Fibroblast of the aortic adventitia (primary cell): ENCODE measurements at places on chromosomes 5 and 9. TPM values are rescaled to one million over a fixed set of nuclear protein-coding genes. Genes with fewer than 3 reads are reported as not detected.

FGD3 gene
- not detected in 2 replicates for total RNA-seq

STING1 gene
- 15.0 and 42.1 TPM in 2 replicates for total RNA-seq

S1PR3 gene
- 12.8 and 31.1 TPM in 2 replicates for total RNA-seq

KYAT1 gene
- 5.3 and 6.8 TPM in 2 replicates for total RNA-seq

NNT gene
- total RNA-seq = 54.2 and 80.3 TPM in 2 replicates

DNA sequence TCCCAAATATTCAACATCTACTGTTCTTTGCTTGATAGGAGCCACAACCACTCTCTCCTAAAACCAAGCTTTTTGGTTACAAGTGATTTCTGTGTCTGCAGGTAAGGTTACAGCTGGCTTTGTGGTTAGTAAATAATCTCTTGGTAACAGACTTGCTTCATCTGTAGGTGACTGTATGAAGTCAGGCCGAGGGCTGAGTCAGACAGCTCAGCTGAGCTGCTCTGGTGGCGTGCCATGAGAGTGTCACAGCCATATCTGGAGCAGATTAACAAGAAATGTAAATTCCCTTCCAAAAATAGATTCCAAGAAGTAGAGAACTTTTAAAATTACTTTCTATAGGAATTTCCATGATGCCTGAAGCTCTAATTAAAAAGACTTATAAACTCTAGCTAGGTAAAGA is 23.7 kb upstream of the TAS2R1 start:
- DNase-seq = peak; percentile 93

DNA sequence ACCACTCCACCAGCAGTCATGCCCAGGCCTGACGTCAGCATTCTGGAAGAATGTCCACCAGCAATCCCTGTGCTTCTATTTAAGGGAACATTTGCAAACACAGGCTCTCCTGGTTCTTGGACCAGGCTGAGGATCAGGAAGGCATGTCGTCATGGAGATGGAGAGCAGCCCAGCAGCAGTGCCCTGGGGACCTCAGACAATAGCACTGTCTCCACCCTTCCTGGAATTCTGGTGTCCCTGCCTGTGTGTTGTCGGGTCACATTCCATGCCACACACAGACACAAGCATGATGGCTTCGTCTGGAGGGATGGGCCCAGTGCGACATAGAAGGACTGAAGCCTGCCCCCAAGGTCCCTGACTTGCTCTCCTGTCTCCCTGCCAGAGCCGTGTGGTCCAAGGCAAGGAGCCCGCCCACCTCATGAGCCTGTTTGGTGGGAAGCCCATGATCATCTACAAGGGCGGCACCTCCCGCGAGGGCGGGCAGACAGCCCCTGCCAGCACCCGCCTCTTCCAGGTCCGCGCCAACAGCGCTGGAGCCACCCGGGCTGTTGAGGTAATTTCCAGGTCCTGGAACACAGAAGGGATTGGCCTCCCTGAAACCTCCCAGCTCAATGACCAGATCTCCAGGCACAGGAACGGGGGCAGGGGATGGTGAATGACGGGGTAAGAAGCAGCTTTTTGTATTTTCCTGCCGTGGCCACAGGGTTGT is 43.8 kb downstream of the STOM start:
- peak; percentile 99 for DNase-seq

DNA sequence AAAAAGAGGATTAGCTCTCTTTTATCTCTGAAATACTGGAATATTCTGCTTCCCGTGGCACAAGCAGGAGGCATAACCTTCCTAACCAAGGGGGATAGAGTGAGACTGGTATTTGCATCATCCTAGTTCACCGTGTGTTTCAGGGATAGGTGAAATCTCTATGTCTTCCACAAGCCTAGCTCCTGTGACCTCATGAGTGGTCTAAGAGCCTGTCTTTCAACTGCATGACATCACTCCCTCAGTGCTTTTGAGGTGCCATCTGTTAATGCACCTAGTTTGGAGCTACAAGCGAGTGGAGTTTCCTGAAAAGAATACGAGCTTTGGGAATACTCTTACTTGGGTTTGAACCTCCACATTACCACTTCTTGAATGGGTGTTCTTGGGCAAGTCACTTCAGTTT is 181.8 kb downstream of the PAPPA start:
- DNase-seq = no peak

DNA sequence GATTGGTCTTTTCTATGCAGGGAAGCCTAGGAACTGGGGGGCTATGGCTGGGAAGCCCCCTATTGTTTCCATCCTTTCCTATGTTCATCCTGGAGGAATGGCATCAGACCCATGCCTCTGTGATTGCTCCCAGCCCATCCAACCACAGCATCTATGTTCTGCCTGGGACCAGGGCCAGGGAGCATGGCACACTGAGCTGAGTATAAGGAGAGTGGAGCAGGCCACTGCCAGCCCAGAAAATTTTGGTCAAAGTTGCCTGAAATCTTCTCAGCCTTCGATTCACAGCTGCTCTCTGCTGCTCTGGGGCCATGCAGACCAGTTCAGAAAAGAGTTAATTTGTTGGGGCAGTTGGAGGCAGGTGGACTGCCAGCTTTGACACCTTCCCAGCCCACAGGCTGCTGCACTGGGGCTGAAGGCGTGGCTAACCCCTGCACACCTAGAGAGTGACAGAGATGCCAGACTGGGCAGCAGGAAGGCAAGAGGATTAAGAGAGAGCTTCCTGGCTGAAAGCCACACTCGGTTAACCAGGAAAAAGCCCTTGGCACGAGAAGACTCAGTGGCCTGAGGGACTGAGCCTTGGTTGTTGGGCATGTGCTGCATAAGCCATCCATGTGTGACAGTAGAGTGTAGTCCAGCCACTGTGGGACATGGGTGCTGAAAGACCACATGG is 12.1 kb downstream of the TGFBI start:
- no peak for DNase-seq

GRCh38 chr9:132784286-132784830 is 93.7 kb downstream of the AK8 start:
- no peak for DNase-seq

- no peak for DNase-seq
These were observed 24.7 kb downstream of the GOLGA2 start for GRCh38 chr9:128250839-128251731.

DNA sequence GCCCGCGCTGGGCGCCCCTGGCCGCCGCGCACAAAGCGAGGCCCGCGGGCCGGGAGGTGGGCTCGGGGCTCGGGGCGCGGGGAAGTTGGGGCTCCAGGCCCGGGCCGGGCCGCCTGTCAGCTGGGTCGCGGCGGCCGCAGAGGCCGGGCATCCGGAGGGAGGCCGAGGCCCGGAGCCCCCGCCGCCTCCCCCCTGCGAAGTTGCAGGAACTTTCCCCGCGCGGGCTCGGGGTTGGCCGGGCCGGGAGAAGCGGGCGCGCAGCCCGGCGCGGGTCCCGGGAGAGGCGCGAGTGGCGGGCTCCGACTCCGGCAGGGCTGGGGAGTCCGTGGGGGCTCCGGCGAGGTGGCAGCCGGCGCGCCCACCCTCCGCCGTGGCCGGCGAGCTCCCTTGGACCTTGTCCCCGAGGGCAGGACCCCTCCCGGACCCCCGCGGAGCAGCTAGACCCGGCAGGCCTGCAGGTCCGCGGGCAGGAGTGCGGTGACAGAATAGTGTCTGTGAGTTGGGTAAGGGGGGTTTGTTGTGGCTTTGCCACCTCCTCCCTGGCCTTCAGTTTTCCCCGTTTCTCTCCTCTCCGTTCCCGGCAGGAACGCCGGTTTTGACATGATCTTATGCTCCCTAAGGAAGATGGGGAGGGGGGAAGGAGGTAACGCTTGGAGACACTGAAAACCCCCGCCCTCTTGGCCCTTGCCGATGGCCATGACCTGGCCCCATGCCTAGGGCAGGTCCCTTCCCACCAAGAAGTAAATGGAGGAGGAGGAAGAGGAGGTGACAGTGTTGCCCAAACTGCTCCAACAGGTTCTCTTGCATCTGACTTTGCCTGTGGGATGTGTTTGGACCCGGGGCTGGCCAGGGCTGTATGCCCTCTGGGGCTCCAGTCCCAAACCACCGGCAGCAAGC is 942 bp downstream of the PHF2 start:
- DNase-seq = no peak

DNA sequence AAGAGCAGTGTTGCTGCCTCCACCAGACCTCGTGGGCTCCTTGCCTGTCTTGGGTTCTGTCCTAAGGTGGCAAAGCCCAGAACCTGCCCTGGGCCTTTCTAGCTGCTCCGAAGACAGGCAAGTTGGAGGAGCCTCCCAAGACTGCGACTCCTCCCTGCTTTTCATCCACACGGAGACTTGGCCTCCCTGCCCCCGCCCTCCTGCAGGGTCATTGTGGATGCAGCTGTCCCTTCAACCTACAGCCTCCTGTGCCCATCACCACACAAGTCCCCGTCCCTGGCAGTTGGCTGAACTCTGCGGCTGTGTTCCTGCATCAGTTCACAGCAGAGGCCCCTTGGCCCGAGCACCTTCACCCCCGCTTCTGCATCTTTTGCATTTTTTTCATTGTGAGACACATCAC is 59.2 kb downstream of the WNK2 start:
- DNase-seq = no peak

DNA sequence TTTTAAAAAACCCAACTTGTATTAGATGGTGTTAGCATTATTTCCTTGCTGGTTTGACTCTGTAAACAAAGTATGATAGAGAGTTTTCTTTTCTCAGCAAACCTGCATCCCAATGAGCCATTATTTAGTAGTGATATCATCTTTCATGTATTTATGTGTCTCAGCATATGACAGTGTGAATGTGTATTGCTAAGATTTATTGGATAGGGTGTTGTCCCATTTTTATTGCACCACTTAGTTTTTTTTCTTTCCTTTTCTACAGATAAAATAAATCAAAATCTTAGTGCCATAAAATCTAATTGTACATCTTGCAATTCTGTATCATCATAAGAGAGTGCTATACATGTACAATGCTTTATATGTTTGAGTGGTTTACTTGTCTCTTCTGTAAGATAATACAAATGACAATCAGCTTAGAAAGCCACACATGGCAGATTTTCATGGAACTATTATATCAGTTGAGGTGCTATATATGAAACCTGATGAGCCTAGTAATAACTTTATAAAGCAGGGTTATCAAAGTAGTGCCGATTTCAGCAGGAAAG is 149.2 kb upstream of the CYLC2 start:
- DNase-seq = no peak

DNA sequence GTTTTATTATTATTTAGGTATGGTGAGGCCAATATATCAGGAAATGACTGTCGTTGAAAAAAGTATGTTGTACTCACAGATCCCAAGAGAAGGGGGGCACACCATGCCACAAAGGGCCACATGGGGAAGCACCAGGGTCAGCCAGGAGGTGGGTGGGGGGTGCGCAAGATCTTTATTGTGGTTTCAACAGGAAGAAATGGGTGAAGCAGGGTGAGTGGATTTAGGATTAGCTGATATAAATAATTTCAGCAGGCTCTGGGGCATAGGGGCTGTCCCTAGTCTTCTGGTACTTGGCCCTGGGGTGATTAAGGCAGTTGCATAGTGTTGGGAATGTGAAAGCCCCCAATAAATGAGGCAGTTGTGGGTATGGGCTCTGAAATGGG is 8.6 kb downstream of the PDCD1LG2 start:
- DNase-seq = no peak

GRCh38 chr5:98464737-98465330 is 308.6 kb upstream of the RGMB start:
- peak; percentile 48 for DNase-seq

- no peak for DNase-seq
These were observed 113.5 kb upstream of the TNPO1 start for GRCh38 chr5:72702881-72703434.

- DNase-seq = no peak
These were observed 411.7 kb upstream of the SLC24A2 start for GRCh38 chr9:20200581-20200980.
